ENCODE measurements at places on chromosomes 7 and 10.

- no peak for DNase-seq
Observed at GRCh38 chr10:80122110-80122710, 10.3 kb upstream of the PLAC9 start.

- DNase-seq: peak; percentile 65
Observed at GRCh38 chr10:72248468-72249151, 25.1 kb upstream of the DDIT4 start.

- DNase-seq: peak; percentile 45
Observed at GRCh38 chr10:7409045-7409731, 1.6 kb downstream of the SFMBT2 start.

GRCh38 chr7:35630024-35630972, 64.6 kb downstream of the HERPUD2 start:
- no peak for DNase-seq

DNA sequence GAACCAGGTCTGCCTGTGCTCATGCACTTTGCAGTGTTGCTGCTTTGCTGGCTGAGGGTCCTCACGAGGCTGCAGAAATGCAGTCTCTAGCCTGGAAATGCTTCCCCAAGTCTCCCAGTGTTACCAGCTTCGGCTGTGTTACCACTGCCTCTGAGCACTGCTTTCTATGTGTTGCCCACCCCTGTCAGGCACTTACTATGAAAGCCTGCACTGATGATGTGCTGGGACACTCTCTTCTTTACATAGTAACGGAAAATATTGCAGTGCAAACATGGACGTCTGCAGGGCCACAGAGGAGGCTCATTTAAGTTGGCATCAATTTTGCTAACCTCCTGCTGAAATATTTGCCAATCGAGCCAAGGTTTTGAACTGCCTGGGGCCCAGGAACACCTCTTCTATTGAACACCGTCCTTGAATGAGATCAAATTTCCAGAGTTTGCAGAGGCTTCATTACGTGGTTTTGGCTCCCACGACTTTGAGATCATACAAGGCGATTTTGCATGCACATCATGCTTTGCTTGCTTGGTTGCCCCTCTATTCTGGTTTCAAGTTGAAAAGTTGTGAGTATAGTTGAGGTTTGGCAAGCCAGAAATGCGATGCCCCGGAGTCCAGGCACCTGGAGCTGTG, 404.7 kb upstream of the PODXL start:
- DNase-seq: no peak

DNA sequence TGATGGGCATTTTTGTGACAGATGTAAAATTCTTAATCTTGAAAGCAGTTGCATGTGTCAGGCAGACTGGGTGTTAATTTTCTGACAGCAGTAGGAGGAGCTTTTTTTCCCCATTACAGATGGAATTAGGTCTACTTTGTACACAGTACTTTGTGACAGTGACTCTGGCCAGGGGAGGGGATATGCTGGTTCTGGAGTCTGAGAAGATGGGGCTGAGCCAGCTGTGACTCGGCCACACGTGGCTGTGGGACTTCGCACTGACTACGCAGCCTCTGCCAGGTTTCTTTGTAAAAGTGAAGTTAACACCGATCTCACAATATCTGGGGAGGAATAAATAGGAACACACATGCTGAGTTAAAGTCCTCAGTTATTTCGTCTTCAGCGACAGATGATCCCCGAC, 95.4 kb downstream of the MGMT start:
- DNase-seq: no peak

DNA sequence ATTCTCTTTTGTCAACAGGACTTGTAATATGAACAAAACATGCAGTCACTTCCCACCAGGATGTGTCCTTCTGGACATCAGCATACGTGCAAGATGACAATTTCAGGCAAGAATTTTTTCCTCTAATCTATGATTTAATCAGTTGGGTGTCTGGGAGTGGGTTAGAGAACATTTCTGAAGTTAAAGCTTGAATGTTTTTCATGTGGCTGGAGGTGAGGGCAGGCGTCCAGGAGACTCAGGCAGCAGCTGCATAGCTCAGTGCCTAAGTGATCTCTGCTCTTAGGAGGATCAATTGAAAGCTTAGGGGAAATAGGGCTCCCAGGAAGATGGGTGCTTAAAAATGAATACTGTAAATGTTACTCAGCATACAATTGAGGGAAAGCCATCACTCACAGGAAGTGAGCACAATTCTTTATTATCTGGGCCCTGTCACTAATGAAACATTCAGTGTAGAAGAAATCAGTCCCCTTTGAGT, 457.6 kb upstream of the KLF6 start:
- DNase-seq: peak; percentile 52

- DNase-seq: peak; percentile 80
Observed at GRCh38 chr10:103053659-103054581, 135.8 kb downstream of the CNNM2 start.

DNA sequence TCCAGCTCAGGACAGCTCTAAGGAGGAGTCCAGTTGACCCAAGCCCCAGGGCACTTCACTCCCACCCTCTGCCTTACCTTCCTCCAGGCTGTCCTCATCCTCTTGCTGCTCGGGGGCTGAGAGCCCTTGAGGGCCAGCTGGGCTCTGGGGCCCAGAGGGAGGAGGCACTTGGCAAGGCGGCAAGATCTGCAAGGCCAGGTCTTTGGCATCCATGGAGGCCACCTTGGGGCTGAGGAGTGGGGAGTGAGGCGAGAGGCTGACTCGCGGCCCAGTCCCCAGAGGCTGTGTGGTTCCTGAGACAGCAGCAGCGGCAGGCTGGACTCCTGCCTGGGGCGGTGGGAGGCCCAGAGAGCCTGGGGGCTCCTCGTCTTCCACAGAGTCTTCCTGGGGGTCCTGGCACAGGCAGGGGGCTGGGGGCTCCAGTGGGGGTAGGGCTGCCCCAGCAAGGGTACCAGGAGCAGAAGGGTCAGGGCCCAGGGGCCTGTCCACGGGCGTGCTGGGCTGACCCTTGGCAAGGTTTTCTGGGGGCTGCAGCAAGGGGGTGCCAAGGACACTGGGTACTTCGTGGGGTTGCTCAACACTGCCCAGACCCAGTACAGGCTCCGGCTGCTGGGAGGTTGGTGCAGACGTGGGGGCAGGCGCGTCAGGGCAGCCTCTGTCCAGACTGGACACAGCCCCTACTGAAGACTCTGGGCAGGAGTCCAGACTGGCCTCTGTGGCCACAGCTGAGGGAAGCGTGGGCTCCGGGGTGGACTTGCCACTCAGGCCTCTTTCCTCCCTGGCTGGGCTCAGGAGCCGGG, 6.5 kb downstream of the NACAD start:
- no peak for DNase-seq

DNA sequence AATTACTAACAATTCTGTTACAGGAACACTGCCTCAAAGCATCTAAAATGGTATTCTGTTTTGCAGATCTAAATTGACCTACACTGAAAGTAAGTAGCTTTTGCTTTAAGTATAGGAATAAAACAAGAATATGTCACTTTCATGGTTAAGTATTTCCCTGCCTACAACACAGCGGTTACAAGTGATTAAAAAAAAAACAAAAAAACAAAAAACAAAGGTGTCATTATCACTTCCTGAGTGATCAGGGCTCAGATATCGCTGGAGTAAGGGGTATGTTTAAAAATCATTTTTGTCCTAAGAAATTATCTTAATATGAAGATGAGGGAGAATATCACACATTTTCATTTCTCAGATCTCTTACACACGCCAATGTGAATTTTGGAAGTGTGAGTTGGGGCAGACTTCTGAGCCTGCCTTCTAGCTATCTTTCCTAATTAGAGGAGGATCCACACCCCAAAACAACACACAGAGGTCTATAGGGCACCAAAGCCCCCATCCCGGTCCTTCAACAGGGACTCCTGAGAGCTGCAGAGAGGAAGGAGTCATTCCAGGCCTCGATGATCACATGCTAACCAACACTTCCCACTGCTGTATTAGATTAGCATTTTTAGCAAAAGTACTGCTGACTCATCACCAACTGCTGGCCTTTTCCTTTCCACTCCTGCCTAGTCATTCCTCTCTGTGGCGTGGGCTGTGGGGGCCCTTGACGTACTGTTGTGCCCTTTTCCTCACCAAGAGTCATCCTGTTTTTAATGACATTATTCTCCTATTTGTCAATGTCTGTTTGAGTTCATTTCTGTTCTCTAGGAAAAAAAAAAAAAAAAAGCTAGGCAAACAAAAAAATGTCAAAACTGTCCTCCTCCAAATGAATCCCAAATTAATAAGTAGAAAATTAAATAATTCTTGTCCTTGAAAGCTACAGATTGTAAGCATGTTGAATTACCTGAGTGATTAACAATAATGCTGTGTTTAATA, 31.2 kb downstream of the PRTFDC1 start:
- peak; percentile 88 for DNase-seq

DNA sequence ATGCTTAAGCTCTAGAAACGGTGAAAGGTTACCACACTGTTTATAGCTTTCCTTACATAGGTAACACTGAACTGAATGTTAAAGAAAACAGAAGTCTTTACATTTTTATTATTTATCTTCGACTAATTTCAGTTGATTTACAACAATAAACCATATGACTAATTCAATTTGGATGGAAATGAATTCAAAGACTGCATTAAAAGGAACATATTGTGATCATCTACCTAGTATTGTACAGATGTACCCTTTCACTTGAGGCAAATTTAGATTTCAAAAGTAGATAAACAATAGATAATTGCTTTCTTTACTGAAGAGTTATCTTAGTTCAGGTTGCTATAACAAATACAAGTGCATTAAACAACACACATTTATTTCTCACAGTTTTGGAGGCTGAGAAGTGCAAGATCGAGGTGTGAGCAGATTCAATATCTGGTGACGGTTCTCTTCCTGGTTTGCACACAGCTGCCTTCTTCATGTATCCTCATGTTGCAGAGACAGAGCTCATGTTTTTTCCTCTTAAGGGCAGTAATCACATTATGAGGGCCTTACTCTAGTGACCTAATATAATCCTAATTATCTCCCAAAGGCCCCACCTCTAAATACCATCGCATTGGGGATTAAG, 15.0 kb upstream of the ARMC3 start:
- DNase-seq: no peak

GRCh38 chr10:11798845-11799735, 24.1 kb upstream of the PROSER2 start:
- DNase-seq: peak; percentile 99

GRCh38 chr10:59668096-59668495, 41.6 kb downstream of the SLC16A9 start:
- DNase-seq: peak; percentile 19

DNA sequence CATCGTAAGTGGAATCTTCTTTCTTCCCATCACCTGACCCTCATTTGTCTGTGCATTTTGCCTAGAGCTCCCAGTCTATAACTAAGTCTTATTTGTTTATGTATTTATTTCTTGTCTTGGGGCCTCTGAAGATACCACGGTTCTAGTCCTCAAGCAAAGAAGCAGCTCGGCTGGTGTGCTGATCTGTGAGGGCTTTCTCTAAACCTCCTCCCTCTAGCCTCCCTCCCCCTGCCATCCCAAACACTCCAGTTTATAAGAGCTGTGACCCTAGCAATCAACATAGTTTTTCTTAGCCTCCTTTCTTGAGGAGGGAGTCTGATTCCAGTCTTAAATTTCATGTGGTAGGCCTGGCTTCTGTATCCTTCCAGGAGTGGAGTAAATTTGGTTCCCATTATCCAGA, 15.7 kb upstream of the NDUFA5 start:
- peak; percentile 18 for DNase-seq

GRCh38 chr7:71846160-71846559, 566.0 kb downstream of the CALN1 start:
- DNase-seq: peak; percentile 59

GRCh38 chr7:80918399-80918798, 452 bp downstream of the SEMA3C start:
- peak; percentile 74 for DNase-seq

- DNase-seq: no peak
Observed at GRCh38 chr10:103706762-103707161, 148.6 kb downstream of the SH3PXD2A start.

GRCh38 chr10:19194866-19195265, 146.3 kb downstream of the MALRD1 start:
- no peak for DNase-seq

DNA sequence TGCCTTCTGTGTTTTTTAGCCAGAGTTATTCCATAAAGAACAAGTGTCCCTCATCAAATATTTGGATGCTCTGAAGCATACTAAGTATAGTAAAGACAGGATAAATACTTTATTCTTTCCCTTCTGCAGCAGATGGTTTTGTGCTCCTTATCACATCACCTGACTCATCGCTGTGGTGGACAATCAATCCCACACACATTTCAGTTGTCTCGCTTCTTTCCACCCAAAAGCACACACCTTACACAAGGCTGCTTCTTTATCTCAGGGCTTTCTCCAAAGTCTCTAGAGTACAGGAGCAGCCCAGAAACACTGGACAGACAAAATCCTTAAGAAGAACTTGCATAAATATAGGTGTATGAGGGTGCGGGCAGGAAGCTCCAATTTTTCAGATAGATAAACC, 43.4 kb downstream of the IGF2BP3 start:
- DNase-seq: no peak

- DNase-seq: peak; percentile 13
Observed at GRCh38 chr7:143518521-143518920, 40.8 kb downstream of the TAS2R41 start.

- peak; percentile 13 for DNase-seq
Observed at GRCh38 chr10:109474261-109474660, 449.1 kb downstream of the XPNPEP1 start.

DNA sequence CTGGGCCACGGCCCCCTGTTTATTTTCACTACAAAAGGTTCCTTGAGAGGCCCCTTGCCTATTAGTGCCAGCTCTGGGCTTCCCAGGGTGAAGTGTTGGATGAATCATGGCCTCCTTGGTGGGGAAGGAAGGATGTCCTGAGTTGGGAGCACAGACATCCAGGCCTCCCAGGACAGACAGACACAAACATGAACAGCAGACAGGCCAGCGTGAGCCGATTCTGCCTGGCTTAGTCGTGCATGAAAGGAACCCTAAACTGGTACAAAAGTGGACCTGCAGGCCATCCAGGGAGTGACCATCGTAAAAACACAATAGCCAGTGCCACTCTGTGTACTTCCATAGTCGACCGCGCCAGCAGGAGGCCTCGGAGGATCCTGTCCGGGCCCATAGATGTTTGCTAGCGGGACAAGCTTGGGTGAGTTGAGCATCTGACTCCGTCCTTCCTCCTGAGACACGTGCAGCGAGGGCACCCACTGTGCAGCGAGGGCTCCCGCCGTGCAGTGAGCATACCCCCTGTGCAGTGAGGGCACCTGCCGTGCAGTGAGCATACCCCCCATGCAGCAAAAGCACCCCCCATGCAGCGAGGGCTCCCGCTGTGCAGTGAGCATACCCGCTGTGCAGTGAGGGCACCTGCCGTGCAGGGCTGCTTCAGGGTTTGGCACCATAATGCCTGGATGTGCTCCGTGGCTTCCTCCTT, 51.3 kb upstream of the PRKAR1B start:
- no peak for DNase-seq

GRCh38 chr7:44189286-44189992, at the start of gene GCK:
Gene GCK, minus strand, starts transcription at chr7:44189439. Its CDS starts 486 bp downstream, at chr7:44188953.
- peak; percentile 50 for DNase-seq

- DNase-seq: peak; percentile 25
Observed at GRCh38 chr7:7798510-7798909, 80.1 kb upstream of the RPA3 start.

GRCh38 chr10:23078114-23078513, 17.3 kb upstream of the MSRB2 start:
- no peak for DNase-seq

GRCh38 chr7:70529914-70530585, 601.9 kb upstream of the GALNT17 start:
- no peak for DNase-seq

Data from mesendoderm (in vitro differentiated cells).